ENCODE measurements at places on chromosomes 1 and 21. TPM values are rescaled to one million over a fixed set of nuclear protein-coding genes. Genes with fewer than 3 reads are reported as not detected.
A peak's percentile ranks its signal among the peaks of the same experiment; 100 is the strongest.

DNA sequence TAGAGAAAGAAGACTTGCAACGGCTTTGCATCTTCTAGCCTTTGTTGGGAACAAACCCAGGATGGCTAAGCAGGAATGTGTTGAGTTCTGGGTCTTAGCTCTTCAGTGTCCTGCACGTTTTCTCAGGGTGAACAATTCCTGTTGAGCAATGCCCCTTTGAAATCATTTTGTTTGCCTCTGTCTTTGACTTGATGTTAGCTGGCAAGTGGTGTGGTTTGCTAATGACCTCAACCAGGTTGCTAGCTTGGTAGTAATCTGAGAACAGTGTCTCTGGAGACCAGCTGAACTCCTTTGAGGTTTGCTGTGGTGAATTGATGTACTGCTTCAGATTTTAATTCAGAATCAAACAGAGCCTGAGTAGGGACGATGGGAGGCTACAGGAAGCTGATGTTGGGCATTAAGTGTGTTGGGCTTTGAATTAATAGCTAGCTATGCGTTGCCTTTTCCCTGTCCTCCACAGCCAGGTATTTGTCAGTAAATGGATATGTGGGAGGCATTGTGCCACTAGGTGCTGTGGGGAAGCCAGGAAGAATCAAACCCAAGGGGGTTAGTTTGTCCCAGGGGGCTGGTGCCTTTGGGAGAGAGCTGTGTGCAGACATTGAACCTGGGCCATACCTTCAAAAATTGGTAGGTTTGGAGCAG lies 23.3 kb upstream of the SRSF10 start:
- no peaks in the 10 kb centered on the region for H3K36me3 ChIP-seq
- peak; percentile 54 for DNase-seq
- peaks cover 17% of the 10 kb centered on the region for H3K4me1 ChIP-seq
- peaks cover 20% of the 10 kb centered on the region for H3K27me3 ChIP-seq

DNA sequence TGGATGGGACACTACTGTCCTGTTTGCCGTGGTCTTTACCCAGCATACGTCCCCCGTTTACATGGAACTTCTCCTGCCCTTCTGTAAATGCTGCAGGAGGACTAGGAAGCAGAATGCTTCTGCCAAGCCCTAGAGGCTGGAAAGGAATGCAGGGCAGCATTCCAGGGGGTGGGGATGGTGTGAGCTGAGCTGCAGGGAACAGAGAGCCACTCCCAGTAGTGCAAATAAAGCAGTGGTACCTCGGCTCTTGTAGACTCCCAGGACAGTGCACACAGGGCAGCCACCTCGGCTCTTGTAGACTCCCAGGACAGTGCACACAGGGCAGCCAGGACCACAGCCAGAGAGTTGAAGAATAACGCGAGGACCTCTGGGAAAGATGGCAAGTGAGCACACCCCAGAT lies 35.4 kb downstream of the PTPRU start:
- no peak overlapping the region for H3K27ac ChIP-seq
- H3K4me1 ChIP-seq, result peaks cover 12% of the 10 kb centered on the region
- H3K27me3 ChIP-seq, result no peaks in the 10 kb centered on the region

DNA sequence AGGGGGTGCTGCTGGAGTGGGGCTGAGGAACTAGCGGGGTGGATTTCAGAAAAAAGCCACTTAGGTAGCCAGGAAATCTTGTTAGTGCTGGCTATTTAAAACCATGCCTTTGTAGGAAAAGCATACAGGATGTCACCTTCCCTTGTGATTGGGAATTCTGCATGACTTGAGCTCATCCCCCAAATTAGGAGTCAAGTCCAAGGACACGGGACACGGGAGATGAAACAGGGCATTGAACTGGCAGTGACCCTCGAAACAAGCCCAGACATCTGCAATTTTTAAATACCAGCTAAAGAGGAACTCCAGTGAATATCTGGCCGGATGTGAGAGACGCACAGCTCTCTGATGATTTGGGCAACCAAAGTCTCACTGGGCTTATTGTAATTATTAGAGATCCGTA lies 32.8 kb downstream of the C2CD2 start:
- peaks cover 18% of the 10 kb centered on the region for H3K36me3 ChIP-seq
- no peak for DNase-seq
- H3K27ac ChIP-seq, result no peak overlapping the region
- H3K4me3 ChIP-seq, result no peak overlapping the region
- no peaks in the 10 kb centered on the region for H3K27me3 ChIP-seq

The HMGCS2 gene
- not detected for total RNA-seq

- H3K36me3 ChIP-seq, result peaks cover 38% of the 10 kb centered on the region
- peak; percentile 39 for DNase-seq
- no peak overlapping the region for H3K4me3 ChIP-seq
Observed at GRCh38 chr1:23814016-23814415, 11.2 kb downstream of the HMGCL start.

- no peak overlapping the region for H3K4me3 ChIP-seq
- H3K36me3 ChIP-seq, result no peaks in the 10 kb centered on the region
- no peaks in the 10 kb centered on the region for H3K27me3 ChIP-seq
- H3K27ac ChIP-seq, result no peak overlapping the region
Observed at GRCh38 chr1:47951026-47951425, 46.2 kb downstream of the TRABD2B start.

DNA sequence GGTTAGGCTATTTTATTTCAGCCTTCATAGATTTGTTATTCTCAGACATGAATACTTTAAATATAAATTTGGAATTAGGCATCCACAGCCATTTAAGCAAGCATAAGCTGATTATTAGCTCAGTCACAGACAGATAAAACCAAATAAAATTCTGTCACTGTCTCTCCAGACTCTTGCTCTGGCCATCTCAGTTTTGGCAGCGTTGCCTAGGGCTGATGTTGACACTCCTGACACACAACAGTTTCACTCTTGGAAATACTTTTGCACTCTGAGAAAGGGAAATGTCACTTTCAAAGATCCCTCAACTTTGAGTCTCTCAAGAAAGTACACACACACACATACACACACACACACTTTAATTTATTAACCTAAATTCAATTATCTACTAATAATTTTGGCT lies 372.7 kb downstream of the BRINP3 start:
- no peak overlapping the region for H3K4me3 ChIP-seq
- H3K4me1 ChIP-seq, result no peaks in the 10 kb centered on the region
- no peak for DNase-seq
- no peaks in the 10 kb centered on the region for H3K36me3 ChIP-seq
- no peak overlapping the region for H3K27ac ChIP-seq

The FLG2 gene
- not detected for total RNA-seq

The ADORA1 gene
- 4.0 TPM for total RNA-seq

- no peak overlapping the region for H3K27ac ChIP-seq
- no peak for DNase-seq
- peaks cover 36% of the 10 kb centered on the region for H3K4me1 ChIP-seq
- peaks cover 26% of the 10 kb centered on the region for H3K36me3 ChIP-seq
- no peaks in the 10 kb centered on the region for H3K27me3 ChIP-seq
Observed at GRCh38 chr1:227757781-227758180, 22.5 kb downstream of the SNAP47 start.

GRCh38 chr1:70169018-70169839 lies 36.1 kb downstream of the LRRC40 start:
- H3K4me1 ChIP-seq, result no peaks in the 10 kb centered on the region
- DNase-seq, result no peak
- no peak overlapping the region for H3K4me3 ChIP-seq
- H3K27me3 ChIP-seq, result no peaks in the 10 kb centered on the region
- H3K27ac ChIP-seq, result no peak overlapping the region

The LMOD1 gene
- 17.1 TPM for total RNA-seq

Measured in osteoblast (primary cell).